T-helper 1 cell treated with Interleukin-12 subunit alpha and Interleukin-12 subunit beta and Interleukin-4 antibody, amounts not matched to agents 30 ng/mL and 1 ng/mL, for 36 hours (primary cell): ENCODE measurements at places on chromosomes 7 and 10. TPM values are rescaled to one million over a fixed set of nuclear protein-coding genes. Genes with fewer than 3 reads are reported as not detected.

Gene GRID1
- not detected in 2 replicates for total RNA-seq

Gene SDK1
- 0.20 and 0.34 TPM in 2 replicates for total RNA-seq

Gene GFRA1
- not detected in 2 replicates for total RNA-seq

Gene GIMAP5
- 242 and 253 TPM in 2 replicates for total RNA-seq

Gene HYAL4
- 0.51 TPM in 1 of 2 replicates, not detected in the other for total RNA-seq

Gene HHEX
- total RNA-seq, result 0.12 TPM in 1 of 2 replicates, not detected in the other

Gene ACSL5
- total RNA-seq, result 70.9 and 71.8 TPM in 2 replicates

Gene SCART1
- total RNA-seq, result 1.6 TPM in 2 replicates

Gene UCMA
- total RNA-seq, result not detected in 2 replicates

Gene ITPRID1
- total RNA-seq, result not detected in 2 replicates

Gene ICA1
- 0.95 and 2.0 TPM in 2 replicates for total RNA-seq

Gene CASTOR2
- total RNA-seq, result 3.2 TPM in 2 replicates

Gene CUZD1
- 3.0 and 3.4 TPM in 2 replicates for total RNA-seq

Gene CALN1
- 0.15 and 0.20 TPM in 2 replicates for total RNA-seq

Gene OR2A12
- total RNA-seq, result not detected in 2 replicates

Gene KCND2
- total RNA-seq, result not detected in 2 replicates

Gene GPR15LG
- not detected in 2 replicates for total RNA-seq

Gene KDM7A
- total RNA-seq, result 29.1 and 29.2 TPM in 2 replicates

Gene CLIP2
- total RNA-seq, result 1.6 and 2.6 TPM in 2 replicates

Gene DBNL
- 161 and 165 TPM in 2 replicates for total RNA-seq

Gene PPP1R17
- not detected in 2 replicates for total RNA-seq

Gene TMEM225B
- 1.4 and 1.6 TPM in 2 replicates for total RNA-seq

Gene ERVW-1
- not detected in 2 replicates for total RNA-seq

Gene CTAGE6
- 1.1 and 1.7 TPM in 2 replicates for total RNA-seq

Gene FZD8
- total RNA-seq, result 0.17 and 0.29 TPM in 2 replicates

Gene OGDHL
- total RNA-seq, result 0.12 TPM in 1 of 2 replicates, not detected in the other
